HepG2 (cell line): ENCODE measurements at places on chromosomes 5 and 9. TPM values are rescaled to one million over a fixed set of nuclear protein-coding genes. Genes with fewer than 3 reads are reported as not detected.

The HTR4 gene
- polyA plus RNA-seq = not detected in 2 replicates

The CCL27 gene
- not detected in 2 replicates for polyA plus RNA-seq

The SOX30 gene
- polyA plus RNA-seq = 0.05 TPM in 1 of 2 replicates, not detected in the other

- no peak for DNase-seq
Observed at GRCh38 chr5:147481874-147482705, 27.8 kb downstream of the DPYSL3 start.

The PCDHA5 gene
- not detected in 2 replicates for polyA plus RNA-seq

GRCh38 chr5:40202814-40203440 is 476.8 kb upstream of the PTGER4 start:
- DNase-seq = no peak

GRCh38 chr5:143521141-143521540 is 117.7 kb upstream of the NR3C1 start:
- DNase-seq = no peak

The PCDHB3 gene
- 0.25 and 0.31 TPM in 2 replicates for polyA plus RNA-seq

DNA sequence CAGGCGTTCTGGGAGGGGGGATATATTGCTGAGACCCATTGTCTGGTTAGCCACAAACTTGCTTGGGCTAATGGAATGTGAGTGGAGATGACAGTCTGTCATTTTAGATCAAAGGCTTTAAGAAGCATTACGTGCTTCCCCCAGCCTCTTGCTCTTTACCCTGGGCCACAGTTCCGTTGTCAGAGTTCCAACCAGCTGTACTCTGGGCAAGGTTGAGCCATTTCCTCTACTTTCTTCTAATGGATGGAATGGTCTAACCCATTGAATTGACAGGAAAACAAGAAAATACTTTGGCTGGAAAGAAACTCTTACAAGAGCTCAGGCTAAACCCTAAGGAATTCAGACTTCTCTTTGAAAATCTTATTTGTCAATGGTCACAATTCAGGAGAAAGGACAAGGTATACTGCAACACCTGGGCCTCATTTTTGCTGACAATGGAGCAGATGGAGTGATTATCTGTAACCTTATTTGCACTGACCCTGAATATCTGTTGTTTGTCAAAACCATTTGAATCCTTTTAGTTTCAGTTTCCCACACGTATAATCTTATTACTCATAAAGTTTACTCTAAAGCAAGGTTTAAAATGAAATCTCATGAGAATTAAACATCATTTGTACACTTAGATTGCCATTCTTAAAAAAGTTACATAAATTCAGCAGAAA is 231.4 kb downstream of the PDE4D start:
- DNase-seq = peak; percentile 57

- no peak for DNase-seq
Observed at GRCh38 chr9:97900103-97900737, 22.1 kb downstream of the TRMO start.

The GARNL3 gene
- 3.9 and 6.7 TPM in 2 replicates for polyA plus RNA-seq

GRCh38 chr9:70921136-70921535 is 200.3 kb downstream of the TRPM3 start:
- no peak for DNase-seq

- no peak for DNase-seq
Observed at GRCh38 chr9:136578626-136578914, 32.7 kb upstream of the NOTCH1 start.

DNA sequence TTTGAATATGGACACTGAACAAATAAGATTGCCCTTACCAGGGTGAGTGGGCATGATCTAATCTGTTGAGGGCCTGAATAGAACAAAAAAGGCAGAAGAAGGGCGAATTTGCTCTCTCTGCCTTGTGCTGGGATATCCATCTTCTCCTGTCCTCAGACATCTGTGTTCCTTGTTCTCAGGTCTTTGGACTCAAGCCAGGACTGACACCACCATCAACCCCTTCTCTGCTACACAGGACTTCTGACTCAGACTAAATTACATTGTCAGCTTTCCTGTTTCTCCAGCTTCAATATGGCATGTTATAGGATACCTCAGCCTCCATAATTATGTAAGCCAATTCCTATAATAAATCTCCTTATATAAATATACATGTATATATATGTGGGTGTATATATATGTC is 40.8 kb upstream of the SLCO6A1 start:
- no peak for DNase-seq

DNA sequence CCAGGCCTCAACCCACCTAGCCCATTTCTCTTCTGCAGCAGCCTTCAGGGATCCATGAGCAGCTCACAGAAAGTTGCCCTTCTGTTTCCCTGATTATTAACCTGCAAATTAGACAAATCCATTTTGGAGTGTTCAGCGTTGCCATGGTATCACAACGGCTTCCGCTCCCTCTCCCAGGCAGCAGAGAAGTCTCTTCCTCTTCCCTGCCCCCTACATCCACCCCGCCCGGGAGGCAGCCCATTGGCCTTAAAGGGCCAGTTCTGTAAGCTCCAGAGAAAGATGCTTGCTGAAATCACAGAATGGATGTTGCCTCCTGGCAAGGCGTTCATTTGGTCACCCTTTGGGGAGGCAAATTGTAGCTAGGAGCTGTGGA is 47.7 kb upstream of the BOD1 start:
- no peak for DNase-seq

DNA sequence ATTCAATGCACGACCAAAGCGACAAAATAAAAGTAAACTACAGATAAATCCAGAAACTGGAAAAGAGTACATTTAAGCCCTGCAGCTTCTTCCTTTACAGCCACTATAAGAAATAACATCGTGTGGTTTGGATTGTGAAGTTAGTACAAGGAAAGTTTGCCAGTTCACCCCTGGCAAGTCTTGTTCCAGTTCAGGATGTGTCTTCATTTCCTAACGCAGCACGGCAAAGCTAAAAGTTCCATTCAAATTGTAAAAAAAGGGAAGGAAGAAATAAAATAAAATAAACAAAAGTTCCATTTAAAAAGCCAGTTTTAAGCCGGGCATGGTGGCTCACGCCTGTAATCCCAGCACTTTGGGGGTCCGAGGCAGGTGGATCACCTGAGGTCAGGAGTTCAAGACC is 83.3 kb upstream of the RETREG1 start:
- no peak for DNase-seq

- peak; percentile 25 for DNase-seq
Observed at GRCh38 chr5:168706655-168707069, 127.5 kb upstream of the PANK3 start.

The RORB gene
- not detected in 2 replicates for polyA plus RNA-seq

The ADAMTSL2 gene
- polyA plus RNA-seq = 1.8 and 1.9 TPM in 2 replicates

- DNase-seq = no peak
Observed at GRCh38 chr5:148973455-148973854, 89.4 kb downstream of the SH3TC2 start.

DNA sequence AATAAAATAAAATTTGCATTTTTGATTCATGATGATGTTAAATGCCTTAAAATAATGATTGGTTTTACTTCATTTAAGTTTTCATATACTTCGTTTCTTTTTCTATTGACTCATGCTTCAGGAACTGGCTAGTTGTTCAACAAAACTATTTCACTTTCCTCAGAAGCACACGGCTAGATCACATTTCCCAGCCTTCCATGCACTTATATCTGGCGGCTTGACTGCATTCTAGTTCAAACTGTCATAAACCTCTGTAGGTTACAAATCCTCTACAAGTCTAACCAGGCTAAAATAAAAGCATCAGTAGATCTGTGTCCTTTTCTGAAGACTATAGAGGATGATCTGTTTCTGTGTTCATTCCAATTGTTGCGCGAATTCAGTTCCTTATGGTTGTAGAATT is 46.3 kb upstream of the CNTLN start:
- DNase-seq = no peak

The PCDHA1 gene
- polyA plus RNA-seq = not detected in 2 replicates

- DNase-seq = no peak
Observed at GRCh38 chr5:170470808-170471404, 32.9 kb upstream of the KCNIP1 start.

The SLC46A2 gene
- not detected in 2 replicates for polyA plus RNA-seq

The OR1J2 gene
- not detected in 2 replicates for polyA plus RNA-seq

The C5 gene
- 192 and 242 TPM in 2 replicates for polyA plus RNA-seq

The PIP5KL1 gene
- polyA plus RNA-seq = 0.44 and 0.49 TPM in 2 replicates

GRCh38 chr5:112228667-112229066 is 190.4 kb downstream of the EPB41L4A start:
- DNase-seq = no peak

- no peak for DNase-seq
Observed at GRCh38 chr5:84518862-84519261, 134.2 kb upstream of the EDIL3 start.

GRCh38 chr5:90921418-90921973 is 362.9 kb downstream of the ADGRV1 start:
- DNase-seq = no peak

- DNase-seq = no peak
Observed at GRCh38 chr5:35308421-35308820, 78.1 kb upstream of the PRLR start.

- no peak for DNase-seq
Observed at GRCh38 chr5:116487045-116487444, 87.6 kb downstream of the SEMA6A start.

DNA sequence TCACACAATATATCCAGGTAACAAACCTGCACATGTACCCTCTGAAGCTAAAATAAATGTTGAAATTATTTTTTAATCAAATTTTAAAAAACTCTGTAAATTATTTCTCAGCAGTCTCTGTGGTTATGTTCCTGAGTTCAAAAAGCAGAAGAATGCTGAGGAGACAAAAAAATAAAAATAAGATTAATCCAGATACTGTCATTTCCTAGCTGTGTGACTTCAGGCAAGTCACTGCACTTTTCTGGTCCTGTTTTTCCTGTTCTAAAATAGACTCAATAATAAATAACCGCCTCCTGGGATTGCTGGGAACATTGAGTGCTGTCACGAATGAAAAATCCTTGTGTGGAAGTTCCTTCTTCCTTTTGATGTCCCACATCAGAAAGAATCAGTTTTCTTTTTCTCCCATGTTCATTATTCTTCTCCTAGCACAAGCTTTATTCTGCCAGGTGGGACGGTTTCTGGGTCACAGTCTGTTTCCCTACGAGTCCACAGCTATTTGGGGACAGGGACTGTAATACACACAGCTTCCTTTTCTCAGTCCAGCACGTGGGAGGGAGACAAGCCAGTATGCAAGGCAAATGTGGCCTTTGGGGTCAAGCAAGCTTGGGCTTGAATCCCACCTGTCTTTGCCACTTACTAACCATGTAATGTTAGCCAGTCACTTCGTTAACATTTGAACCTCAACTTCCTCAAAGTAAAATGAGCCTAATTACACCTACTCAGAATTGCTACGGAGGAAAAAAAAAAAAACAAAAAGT is 156.9 kb downstream of the TRIM32 start:
- no peak for DNase-seq

- DNase-seq = no peak
Observed at GRCh38 chr5:73312146-73312871, 136.3 kb downstream of the FOXD1 start.

GRCh38 chr5:151174612-151175101 is 17.1 kb upstream of the ANXA6 start:
- DNase-seq = no peak

The DNAJC25 gene
- 4.5 and 5.7 TPM in 2 replicates for polyA plus RNA-seq
